ENCODE measurements at places on chromosomes 2 and 18. TPM values are rescaled to one million over a fixed set of nuclear protein-coding genes. Genes with fewer than 3 reads are reported as not detected.

GRCh38 chr2:95023222-95023597, 2.3 kb upstream of the MAL start:
- no peak for DNase-seq

- DNase-seq, result peak; percentile 32
These were observed 73.7 kb downstream of the NCAPH start for GRCh38 chr2:96409081-96409819.

GRCh38 chr2:40103163-40103562, 324.1 kb upstream of the THUMPD2 start:
- DNase-seq, result no peak

- no peak for DNase-seq
These were observed 48.8 kb upstream of the AGPS start for GRCh38 chr2:177343773-177344172.

DNA sequence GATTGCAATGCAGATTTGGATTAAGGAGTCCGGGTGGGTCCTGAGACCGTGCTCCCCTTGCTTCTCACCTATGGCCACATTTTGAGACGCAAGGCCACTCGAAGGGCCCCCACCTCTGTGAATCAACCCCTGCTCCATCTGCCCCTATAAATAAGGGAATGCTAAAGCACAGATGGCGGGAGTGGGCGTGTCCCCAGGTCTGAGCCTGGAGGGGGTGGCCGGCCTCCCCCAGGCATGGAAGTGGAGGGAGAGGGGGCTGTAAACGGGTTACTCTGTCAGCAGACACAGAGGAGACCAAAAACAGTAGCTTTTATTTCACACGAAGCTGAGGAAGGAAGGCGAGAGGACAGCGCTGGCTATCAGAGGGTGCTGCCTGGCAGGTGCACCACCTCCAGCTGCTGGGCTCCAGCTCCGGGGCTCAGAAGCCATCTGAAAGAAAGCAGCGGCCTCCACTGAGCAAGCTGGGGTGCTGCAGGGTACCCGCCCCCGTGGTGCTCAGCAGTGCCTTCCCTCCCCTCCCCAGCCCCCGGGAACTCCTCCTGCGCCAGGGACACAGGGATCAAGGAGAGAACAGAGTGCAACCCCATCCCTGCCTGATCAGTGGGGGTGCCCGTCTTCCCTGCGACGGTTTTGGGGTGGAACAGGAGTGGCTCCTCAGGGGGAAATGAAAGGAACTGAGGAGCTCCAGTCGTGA, 56.7 kb upstream of the RAB6C start:
- no peak for DNase-seq

The RUFY4 gene
- total RNA-seq, result not detected

The ANTXR1 gene
- total RNA-seq, result 0.68 TPM

The MGAT5 gene
- 168 TPM for total RNA-seq

DNA sequence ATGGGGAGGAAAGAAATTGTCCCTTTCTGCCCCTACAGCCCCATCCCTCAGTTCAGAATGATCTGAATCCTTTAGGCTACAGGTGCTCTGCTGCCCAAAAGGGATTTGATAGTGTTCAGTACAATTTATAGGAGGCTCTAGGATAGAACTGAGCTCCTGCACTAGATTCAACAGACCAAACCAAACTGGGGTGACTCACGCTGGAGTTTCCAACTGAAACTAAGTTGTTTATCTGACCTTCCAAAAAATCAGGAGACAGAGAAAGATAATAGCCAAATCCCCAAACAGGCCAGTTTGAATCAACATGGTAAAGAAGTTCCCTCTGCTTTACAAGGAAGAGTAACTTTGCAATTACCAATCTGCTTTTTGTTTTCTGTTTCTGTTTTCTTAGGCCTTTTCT, 72.7 kb upstream of the MBOAT2 start:
- no peak for DNase-seq

The ESPNL gene
- not detected for total RNA-seq

GRCh38 chr2:106037932-106038331, 156.2 kb downstream of the UXS1 start:
- no peak for DNase-seq

- DNase-seq, result no peak
These were observed 7.0 kb upstream of the ACTR2 start for GRCh38 chr2:65220432-65221131.

DNA sequence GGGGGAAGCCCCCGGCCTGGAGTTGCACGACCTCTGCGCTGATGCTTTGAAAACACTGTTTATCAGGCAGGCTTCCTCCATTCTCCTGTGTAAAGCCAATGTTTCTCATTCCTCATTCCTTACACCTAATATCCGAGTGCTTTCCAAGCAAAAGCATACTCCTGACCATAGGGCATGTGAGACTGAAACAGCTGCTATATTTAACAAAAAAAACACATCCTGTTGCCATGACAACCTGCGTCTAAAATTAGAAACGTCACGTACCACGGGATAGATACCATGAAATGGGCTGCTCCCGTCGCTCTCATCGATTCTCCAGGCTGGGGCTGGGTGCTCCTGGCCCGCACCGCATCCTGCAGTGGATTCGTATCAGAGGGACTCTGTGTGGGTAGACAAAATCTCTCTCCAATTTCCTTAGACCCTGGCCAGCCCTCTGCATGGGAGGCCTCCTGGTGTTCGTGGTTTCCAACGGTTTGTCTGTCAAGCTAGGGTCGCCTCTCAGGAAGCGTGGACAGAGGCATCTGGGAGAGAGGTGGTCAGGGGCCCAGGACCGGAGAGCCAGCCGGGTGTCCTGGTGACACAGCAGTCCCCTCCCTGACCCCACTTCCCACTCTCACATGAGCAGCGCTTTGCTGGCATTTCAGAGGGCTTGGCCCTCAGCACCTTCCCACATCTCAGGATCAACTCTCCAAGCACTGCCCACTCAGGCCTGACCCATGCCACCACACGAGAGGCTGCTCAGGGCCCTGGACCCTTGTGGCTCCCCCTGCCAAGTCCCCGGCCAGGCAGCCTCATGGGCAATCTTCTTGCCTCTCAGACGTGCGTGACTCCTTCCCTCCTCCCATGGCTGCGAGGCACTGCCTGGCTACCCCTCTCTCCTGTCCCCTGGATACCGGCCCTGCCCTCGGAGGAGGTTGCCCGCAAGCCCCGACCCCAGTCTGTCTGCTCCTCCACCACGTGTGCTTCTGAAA, 268.1 kb downstream of the NDUFA10 start:
- no peak for DNase-seq

The SNORC gene
- total RNA-seq, result 0.84 TPM

The C2orf81 gene
- 0.17 TPM for total RNA-seq

The CHRND gene
- total RNA-seq, result not detected

DNA sequence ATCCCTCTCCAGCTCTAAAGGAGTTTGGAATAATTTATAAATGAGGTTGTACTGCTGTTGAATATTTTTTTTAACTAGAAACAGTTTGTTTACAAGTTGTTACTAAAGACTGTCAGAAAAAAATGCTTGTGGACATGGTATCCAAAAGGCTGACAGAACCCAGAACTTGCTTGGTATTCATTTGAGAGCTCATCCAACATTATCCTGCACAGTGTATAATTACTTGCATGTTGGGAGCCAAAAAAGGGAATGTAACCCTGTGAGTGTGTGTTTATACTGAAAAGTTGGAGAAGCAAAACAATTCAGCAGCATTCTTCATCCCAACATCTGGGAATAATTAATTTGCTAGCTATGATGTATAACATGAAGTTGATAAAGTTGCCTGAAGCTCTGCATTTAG, 42.1 kb upstream of the EHBP1 start:
- no peak for DNase-seq

GRCh38 chr2:43839776-43840564, 1.2 kb downstream of the ABCG8 start:
- DNase-seq, result no peak

GRCh38 chr2:108594132-108594981, 60.1 kb downstream of the LIMS1 start:
- peak; percentile 94 for DNase-seq

- no peak for DNase-seq
These were observed 289.6 kb upstream of the ID2 start for GRCh38 chr2:8392098-8392866.

DNA sequence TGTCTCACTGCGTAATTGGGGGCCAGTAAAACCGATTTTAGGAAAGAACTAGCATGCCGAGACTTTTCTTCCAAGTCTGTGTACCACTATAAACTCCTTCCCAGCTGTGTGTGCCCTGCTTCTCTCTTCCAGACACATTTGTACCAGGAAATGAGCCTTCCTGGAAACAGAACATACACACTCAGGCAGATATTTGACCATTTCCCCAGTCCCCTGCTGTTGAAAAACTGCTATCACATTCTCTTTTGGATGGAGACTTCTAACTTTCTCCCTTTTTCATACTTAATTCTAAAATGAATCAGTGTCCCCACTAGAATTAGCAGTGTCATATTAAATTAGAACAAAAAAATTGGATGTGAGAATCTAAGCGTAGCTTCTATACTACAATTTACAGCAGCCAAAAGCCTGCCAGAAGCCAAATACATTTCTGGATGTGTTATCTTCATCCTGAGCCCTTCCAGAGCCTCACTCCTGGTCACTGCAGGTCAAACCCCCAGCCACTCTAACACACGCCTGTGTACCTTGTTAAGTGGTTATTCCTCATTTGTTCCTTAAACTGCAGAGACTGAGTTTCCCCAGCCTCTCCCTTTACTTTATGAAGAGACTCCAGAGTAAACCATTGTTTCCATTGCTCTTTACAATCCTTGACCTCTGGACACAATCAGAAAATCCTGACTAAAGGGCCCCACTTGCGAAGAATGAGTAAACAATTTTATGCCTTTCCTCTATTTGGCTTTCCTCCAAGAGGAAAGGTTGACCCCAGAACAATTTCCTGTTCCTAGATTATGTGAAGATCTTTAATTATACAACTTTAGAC, 20.4 kb downstream of the DSG4 start:
- peak; percentile 30 for DNase-seq

The CLEC4F gene
- total RNA-seq, result 0.34 TPM

DNA sequence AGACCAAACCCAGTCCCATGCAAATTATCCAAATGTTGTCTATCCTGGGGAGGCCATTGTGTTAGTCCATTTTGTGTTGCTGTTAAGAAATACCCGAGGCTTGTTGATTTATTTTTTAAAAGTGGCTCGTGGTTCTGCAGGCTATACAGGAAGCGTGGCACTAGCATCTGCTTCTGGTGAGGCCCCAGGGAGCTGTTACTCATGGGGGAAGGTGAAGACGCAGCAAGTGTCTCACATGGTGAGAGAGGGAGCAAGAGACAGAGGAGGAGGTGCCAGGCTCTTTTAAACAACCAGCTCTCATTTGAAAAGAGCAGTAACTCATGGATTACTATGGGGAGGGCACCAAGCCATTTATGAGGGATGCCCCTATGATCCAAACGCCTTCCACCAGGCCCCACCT, 80.3 kb upstream of the ARL4C start:
- no peak for DNase-seq

- DNase-seq, result no peak
These were observed 127.9 kb upstream of the LGALSL start for GRCh38 chr2:64325852-64326577.

The QPCT gene
- total RNA-seq, result 4.0 TPM

DNA sequence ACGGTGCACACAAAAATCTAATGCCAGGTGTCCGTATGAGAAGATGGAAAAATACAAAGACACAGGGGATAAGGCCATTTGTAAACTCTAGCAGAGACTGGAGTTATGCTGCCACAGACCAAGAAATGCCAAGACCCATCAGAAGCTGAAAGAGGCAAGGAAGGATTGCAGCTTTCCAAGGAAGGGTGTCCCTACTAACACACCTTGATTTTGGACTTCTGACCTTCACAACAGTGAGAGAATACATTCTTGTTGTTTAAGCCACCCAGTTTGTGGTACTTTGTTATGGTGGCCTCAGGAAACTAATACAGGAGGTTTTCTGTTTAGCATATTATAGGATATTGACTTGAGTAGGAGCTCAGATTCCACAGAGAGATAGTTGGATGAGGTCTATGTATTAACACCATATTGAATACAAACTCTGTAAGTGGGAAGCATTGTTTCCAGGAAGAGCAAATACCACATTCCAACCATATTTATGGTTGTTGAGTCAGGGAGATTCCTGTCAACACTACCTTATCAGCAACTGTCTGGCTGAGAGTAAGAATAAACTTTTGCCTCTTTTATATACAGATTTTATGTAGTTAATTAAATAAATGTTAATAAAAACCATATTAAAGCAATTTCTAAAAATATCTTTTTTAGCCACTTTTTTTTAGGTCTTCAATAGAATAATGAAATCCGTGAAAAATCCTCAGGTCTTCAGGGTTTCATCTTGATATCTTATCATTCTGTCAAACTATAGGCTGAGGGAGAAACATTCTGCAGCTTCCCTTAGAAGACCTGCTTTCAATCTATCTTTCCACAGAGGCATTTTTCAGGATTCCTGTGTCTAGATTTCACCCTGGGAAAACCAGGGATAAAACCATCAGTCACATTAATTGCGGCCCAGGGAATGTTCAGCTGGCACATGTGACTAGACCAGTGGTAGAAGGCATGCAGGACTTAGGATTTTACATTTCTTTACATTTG, 35.4 kb upstream of the HNMT start:
- no peak for DNase-seq

The FOXD4L1 gene
- total RNA-seq, result 0.17 TPM

DNA sequence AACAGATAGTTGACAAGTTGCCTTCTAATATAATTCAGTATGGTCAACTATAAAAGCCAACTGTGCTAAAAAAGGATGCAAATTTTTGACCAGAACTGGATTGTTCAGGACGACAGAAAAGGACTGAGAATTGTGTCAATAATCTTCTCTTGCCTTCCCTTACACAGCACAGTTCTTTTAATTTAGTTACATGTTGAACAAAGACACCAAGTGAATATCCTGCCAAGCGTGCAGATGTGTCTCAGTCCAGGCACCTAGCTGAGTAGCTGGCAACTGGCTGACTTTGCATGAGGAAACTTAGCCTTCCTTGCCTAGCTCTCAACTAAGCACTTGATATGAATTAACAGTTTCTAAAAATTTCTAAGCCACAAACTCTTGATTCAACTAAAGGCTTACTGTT, 801.4 kb downstream of the BCL11A start:
- no peak for DNase-seq

DNA sequence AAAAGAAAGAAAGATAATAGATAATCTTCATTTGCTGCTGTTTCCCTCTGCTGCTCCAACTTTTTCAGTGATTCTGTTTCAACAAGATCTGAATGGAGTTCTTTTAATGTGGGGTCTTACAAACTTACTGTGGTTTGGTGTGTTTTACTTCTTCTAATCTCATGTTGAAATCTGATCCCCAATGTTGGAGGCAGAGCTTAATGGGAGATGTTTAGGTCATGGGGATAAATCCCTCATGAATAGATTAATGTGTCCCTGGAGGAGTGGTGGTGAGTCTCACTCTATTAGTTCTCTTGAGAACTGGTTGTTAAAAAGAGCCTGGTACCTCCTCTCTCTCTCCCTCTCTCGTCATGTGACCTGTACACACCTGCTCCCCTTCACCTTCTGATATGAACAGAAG, 442.4 kb downstream of the EPHA4 start:
- no peak for DNase-seq

- no peak for DNase-seq
These were observed 5.4 kb downstream of the ITSN2 start for GRCh38 chr2:24354957-24355356.

- DNase-seq, result peak; percentile 36
These were observed 75.6 kb downstream of the ICOS start for GRCh38 chr2:204012072-204012653.

The PCBP1 gene
- total RNA-seq, result 109 TPM

The DSC1 gene
- not detected for total RNA-seq

Measured in dermis blood vessel endothelial cell (primary cell).